ENCODE measurements at places on chromosomes 16 and 17.

GRCh38 chr17:5396612-5397011 lies 22.9 kb downstream of the NUP88 start:
- DNase-seq = no peak

- no peak for DNase-seq
Observed at GRCh38 chr17:68987966-68988365, 32.8 kb upstream of the ABCA8 start.

DNA sequence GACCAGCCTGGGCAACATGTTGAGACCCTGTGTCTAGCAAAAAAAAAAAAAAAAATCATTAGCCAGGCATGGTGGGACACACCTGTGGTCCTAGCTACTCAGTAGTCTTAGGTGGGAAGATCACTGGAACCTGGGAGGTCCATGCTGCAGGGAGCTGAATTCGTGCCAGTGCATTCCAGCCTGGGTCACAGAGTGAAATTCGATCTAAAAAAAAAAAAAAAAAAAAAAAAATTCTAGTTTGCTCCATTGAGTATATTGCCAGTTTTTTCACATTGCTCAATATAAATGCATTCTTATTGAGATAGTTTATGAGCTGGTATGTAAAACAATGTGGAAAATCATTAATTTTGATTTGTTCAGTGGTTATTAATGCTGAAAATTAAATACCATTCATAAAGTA lies 52.0 kb downstream of the ABHD15 start:
- no peak for DNase-seq

- DNase-seq = no peak
Observed at GRCh38 chr16:49698931-49699840, 156.7 kb downstream of the ZNF423 start.

DNA sequence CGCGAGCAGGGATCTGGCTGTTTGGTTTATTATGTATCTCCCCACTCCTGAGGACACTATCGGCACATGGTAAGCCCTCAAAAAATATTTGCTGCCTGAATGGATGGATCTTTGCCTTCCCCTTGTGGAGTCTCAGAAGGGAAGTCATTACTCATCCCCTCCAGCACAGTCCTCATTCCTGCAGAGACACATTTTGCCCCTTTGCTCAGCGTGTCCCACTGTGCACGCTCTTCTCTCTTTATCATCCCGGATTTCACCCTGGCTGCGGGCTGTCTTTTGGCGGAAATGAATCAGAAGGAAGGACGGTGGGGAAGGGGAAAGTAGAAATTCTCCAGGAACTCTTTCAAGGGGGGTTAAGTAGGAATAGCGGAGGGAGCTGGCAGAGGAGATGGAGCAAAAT lies 125.2 kb upstream of the CDC42EP4 start:
- DNase-seq = no peak

DNA sequence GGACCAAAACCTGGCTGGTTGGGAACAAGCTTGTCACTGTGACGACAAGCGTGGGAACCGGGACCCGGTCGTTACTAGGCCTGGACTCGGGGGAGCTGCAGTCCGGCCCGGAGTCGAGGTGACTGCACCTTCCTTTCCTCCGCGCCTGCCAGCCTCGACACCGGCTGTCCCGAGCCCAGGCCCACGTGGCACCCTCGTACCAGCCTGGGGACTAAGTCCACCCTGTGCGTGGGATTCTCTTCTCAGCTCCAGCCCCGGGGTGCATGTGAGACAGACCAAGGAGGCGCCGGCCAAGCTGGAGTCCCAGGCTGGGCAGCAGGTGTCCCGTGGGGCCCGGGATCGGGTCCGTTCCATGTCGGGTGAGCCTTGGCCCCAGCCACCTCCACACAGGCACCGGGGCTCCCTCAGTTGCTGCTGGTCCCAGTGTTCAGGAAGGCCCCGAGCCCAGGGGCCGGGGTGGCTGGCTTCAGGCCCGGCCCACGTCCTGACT lies 31.6 kb downstream of the TSC2 start:
- no peak for DNase-seq

DNA sequence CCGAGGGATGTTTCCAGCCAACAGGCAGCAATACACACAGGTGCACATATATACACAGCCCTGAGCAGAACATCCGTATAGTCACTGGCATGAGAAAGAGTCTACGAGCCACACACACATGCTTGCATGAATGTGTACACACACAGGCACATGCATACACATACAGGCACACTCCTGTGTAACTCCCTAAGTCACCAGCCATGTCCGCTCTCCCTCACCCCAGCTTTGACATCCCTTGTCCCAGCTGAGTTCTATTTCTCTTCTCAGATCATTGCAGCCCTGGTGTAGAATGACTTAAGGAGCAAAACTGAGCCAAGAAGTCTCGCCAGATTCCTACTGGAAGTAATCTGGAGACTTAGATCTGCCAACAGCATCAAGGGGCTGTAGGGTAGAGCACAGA lies 13.1 kb downstream of the CDRT4 start:
- no peak for DNase-seq

GRCh38 chr16:73339821-73340220 lies 291.9 kb upstream of the ZFHX3 start:
- no peak for DNase-seq

GRCh38 chr16:56628486-56629350 lies 3.1 kb downstream of the MT1E start:
- DNase-seq = no peak

DNA sequence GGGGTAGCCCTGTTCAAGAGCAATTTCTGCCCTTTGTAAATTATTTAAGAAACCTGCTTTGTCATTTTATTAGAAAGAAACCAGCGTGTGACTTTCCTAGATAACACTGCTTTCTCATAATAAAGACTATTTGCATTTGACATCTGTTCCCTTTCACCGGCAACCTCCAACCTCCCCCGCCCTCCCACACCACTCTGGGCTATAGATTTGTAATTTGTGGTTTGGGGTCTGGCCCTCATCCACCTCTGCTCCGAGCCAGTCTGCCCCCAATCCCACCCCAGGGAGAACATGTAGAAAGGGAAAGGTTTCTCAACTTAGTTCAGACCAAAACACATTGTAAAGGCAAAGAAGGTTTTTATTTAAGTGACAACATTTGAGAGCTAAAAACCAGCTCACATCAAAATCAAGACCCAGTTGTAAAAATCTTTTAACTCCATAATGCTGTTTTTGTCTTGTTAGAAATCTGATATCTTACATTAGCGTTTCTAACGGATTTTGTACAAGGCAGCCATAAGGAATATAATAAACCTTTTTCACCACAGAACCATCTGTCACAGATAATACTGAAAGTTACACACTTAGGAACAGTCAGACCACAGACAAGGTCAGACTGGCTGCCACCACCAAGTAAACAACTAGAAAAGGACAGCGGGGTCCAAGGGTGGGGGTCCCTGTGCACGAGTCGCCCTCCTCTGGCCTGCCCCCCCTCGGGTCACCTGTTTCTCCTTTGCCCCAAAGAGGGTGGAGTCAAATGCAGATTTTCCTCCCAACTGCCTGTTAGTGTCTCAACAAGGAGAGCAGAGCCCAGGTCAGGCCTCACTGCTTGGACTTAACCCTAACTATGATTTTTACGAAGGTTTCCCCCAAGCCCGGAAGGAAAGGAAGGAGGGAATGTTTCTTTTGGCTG lies 6.9 kb downstream of the PIMREG start:
- no peak for DNase-seq

DNA sequence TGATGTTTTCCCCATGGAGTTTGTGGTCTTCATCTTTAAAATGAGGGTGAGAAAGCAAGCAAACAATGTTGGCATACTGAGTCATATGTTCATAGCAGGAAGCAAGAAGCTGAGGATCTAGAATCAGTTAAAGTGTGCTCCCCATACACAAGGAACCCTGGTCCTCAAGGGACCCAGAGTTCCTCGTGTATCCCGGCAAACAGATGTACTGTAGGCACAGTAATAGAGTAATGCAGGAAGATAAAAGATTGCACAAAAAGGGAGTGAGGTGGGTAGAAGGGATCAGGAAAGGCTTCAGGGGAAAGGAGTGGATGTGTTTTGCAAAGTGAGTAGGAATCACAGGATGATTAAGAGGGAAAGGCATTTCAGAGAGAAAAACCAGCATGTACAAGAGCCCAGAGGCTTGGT lies 412.3 kb upstream of the CDH11 start:
- DNase-seq = no peak

GRCh38 chr16:88763502-88764053 lies 21.4 kb downstream of the PIEZO1 start:
- no peak for DNase-seq

DNA sequence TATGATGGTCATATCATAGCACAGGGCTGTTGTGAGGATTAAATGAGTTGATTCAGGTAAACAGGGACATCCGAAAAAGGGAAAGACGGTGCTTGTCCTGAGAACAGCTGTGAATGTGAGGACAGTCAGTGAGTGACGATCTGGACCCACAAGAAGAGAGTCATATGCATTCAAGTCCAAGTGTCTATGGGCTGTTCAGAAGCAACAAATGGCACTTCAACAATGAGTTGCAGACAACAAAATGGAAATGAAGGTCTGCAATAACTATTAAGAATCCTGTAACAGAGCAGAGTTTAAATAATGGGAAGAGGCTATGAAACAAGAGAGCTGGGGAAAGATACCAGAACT lies 100.3 kb downstream of the ADCY9 start:
- no peak for DNase-seq

DNA sequence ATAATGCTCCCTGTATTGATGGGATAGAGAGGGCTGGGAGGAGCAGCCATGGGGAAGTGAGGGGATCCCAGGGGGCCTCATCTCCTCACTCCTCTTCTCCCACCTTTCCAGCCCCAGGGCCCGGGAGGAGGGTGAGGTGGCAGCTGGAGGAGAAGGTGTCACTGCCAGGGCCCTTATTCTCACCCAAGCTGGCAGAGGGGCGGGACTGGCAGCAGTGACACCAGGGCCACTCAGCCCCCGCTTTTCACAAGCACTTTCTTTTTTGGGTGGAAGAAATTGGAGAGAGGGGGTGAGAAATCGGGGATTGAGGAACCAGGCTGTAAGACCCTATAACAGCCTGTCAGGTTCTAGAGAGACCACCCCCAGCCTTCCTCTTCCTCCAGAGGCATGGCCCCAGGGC lies 2.4 kb upstream of the TBX21 start:
- DNase-seq = no peak

DNA sequence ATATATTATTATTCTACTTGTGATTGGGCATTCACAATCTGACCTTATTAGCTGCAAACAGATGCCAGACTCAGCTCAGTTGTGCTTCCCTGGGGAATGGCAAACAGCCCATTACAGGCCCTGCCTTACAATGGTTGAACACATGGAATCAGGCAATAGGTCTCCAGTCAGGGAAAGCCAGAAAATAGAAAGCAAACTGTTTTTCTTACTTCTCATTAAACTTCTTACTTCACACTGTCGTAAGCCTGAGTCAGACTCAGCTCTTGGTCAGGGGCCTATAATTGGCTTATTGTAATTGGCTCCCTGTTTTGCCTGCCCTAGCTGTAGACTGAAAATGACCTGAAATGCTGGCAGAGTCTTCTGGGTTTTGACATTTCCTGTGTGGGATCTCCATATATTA lies 77.0 kb upstream of the CA10 start:
- no peak for DNase-seq

GRCh38 chr17:80722661-80723060 lies 178.0 kb downstream of the RPTOR start:
- no peak for DNase-seq

DNA sequence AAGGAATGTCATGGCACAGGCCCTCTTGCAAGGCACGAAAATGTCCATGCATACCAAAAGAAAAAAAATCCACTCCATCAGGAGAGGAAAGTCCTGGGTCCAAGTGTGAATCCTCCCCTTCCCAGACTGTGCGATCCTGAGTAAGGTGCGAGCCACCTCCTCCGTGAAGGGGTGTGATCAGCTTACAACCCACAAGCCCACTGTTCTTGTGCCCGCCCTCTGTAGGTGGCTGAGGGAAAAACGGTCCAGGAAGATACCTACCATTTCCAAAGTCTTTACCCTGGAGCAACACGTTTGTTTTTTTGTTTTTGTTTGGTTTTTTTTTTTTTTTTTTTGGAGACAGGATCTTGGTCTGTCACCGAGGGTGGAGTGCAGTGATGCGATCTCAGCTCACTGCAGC lies 116.5 kb downstream of the ZNF423 start:
- DNase-seq = no peak

GRCh38 chr17:3796110-3796821 lies 4.7 kb downstream of the ITGAE start:
- DNase-seq = no peak

DNA sequence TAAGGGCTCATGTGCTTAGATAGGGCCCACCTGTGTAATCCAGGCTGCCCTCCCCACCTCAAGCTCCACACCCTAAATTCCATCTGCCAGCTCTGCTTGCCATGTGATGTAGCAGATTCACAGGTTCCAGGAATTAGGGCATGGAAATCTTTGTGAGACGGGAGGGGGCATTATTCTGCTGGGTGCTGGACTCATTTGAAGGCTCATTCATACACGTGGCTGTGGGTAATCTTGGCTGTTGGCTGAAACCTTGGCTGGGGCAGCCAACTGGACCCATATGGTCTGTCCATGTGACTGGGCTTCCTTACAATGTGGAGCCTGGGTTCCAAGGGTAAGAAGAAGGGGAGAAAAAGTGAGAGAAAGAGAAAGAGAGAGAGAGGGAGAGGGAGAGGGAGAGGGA lies 115.1 kb downstream of the CYLD start:
- no peak for DNase-seq

- no peak for DNase-seq
Observed at GRCh38 chr16:67260426-67261063, 11.8 kb downstream of the SLC9A5 start.

GRCh38 chr16:87066133-87067002 lies 250.8 kb downstream of the C16orf95 start:
- no peak for DNase-seq

DNA sequence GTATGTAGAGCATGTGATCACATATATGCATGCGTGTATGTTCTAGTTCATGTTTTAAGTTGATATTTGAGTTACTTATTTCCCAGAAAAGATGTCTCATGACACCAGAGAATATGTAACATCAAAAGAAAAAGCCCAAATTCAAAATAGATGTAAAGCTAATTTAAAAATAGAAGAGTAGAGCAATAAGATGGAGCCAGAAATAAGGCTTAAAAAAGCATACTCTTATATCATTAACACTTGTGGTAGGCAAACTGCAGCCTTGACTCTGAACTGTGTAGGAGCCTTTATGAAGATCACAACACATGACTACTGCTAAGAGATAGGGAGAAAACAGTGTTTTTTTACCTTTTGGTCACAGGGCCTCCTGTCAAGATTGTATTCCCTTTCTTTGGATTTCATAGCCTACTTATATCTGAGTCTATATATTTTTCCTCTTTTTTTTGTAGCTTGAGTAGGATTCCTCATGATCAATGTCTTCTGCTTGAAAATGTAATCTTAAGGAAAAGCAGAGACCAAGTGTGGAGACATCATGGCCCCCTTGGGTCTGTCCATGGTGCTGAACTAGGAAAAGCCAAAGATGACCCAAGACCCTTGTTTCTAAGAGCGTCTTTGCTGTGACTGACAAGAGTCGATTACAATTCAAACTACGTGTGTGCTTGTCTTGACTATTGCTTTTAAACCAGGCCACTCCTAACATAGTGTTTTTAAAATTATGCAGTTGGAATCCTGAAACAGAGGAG lies 390.4 kb downstream of the SHISA9 start:
- no peak for DNase-seq

Measured in NCI-H1417 treated with DMSO at 0.1 percent for 48 hours (cell line).